ENCODE measurements at places on chromosomes 11 and 22.
A peak's percentile ranks its signal among the peaks of the same experiment; 100 is the strongest.

- no peak for DNase-seq
Measured at GRCh38 chr22:22930571-22931556, 43.2 kb downstream of the IGLL5 start.

DNA sequence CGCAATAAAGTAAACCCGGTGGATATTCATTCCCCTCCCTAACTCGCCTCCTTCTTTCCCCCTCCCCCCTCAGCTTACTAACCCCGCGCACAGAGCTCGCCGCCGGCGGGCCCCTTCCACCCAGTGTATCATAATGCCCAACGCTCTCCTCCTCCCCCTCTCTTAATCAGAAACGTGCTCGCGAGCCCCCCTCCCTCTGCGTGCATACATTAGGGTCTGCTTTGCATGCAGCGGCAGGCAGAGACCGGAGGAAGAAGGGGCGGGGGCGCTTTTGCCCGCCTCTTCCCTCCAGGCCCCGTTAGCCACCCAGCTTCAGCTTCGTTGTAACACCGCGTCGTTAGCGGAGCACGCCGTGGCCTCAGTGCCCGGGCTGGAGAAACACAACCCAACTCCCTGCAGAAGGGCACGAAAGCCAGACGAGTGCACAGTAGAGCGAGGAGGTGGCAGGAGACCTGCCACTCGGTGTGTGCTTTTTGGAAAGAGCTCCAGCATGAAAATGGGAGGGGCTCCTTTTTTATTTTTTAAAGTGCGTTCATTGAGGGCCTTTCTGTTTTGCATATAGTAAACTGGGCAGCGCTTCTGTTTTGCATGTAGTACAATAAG is 901 bp upstream of the KMT2A start:
- peak; percentile 58 for DNase-seq

DNA sequence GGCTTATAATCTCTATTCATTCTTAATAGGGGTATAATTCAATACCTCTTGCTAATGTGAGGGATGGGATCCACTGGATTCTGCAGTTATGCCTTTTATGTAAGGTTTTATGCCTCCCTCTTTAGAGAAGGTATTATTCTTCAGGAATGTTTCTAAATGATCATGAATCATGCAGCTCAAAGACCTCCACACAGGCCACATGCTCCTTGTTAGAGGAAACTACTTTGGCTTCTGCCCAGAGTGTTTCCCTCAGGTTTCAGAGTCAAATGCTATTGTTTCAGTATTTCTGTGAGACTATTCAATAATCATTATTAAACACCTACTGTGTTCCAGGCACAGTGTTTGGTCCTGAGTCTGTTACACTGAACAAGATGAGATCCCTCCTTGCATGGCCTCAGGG is 115.9 kb downstream of the RAB38 start:
- DNase-seq = no peak

DNA sequence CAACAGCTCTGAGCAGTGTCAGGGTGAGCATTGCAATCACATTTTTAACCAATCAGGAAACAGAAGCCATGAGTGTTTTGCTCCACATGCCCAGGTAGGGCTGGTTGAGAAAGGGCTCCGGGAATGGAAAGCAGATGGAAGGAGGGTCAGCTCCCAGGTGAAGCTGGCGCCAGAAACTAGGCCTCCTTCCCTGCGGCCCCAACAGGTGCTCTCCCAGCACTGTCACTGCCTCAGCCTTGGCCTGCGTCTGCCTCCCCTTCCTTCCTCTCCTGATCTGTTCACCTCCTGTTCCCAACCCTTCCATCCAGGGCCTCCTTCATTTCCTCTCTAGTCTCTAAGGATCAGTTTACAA is 4.6 kb upstream of the VSIG10L2 start:
- no peak for DNase-seq

DNA sequence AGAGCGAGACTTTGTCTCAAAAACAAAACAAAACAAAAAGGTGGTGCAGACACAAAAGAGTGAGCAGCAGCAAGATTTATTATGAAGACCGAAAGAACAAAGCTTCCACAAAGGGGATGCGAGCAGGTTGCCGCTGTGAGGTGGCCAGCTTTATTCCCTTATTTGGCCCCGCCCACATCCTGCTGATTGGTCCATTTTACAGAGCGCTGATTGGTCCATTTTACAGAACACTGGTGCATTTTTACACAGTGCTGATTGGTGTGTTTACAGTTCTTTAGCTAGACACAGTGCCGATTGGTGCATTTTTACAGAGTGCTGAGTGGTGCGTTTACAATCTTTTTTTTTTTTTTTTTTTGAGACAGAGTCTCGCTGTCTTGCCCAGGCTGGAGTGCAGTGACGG is 77.4 kb downstream of the CECR2 start:
- no peak for DNase-seq
